KG1 (cell line): ENCODE measurements at places on chromosomes 5 and 9.

- DNase-seq, result no peak
Observed at GRCh38 chr9:34809504-34810186, 99.7 kb upstream of the CCL21 start.

DNA sequence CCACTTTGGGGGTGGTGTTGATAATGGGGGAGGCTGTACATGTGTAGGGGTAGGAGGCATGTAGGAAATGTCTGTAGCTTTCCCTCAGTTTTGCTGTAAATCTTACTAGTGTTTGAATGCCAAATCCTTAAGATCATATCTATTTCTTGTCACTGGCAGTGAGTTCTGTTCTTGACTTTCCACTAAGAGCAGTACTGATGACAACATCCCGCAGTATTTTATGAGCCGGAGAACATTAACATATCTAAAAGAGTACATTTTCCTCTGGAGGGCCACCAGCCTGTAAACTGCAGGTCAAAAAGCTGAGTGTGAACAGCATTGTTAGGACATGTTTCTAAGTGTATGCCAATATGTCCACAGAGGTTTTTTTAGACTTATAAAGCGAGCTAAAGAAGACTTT lies 2.5 kb upstream of the HSPB3 start:
- DNase-seq, result no peak

GRCh38 chr5:10684303-10685086 lies 76.5 kb downstream of the DAP start:
- no peak for DNase-seq

- DNase-seq, result no peak
Observed at GRCh38 chr5:84227236-84227635, 157.4 kb downstream of the EDIL3 start.

DNA sequence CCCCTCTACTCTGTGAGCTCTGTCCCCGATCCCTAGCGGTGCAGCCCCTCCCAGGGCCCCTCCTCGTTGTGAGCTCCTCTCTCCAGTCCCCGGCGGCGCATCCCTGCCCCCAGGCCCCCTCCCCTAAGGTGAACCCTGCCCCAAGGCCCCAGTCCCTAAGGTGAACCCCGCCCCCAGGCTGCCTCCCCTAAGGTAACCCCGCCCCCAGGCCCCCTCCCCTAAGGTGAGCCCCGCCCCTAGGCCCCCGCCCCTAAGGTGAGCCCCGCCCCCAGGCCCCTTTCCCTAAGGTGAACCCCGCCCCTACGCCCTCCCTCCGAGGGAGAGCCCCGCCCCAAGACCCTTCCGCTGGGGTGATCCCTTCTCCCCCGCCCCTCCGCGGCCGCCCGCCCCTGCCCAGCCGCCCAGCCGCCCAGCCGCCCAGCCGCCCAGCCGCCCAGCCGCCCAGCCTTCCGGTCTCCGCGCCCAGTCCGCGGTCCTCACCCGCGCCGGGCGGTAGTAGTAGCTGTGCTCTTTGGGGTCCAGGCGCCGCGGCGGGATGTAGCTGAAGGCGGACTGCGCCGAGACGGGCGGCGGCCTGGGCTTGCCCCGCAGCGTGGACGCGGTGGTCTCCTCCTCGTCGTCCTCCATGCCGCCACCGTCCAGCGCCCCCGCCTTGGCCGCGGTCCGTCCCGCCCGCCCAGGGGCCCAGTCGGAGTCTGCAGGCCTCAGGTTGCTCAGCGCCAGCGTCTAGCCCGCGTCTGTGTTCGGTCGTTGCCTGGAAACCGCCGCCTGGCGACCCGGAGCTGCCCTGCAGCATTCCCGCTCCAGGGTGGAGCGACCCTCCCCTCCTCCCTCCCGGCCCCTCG lies at the start of gene CFAP90:
CFAP90 (minus strand) TSS at position 739 of the 845 bp plus-strand sequence; CDS start at position 627, 112 bp downstream.
- DNase-seq, result no peak

- no peak for DNase-seq
Observed at GRCh38 chr5:963673-964531, 44.7 kb upstream of the NKD2 start.

GRCh38 chr5:93322974-93323860 lies 257.8 kb downstream of the NR2F1-AS1 start:
- no peak for DNase-seq

GRCh38 chr9:23011669-23012068 lies 565.0 kb downstream of the DMRTA1 start:
- DNase-seq, result no peak

- DNase-seq, result no peak
Observed at GRCh38 chr9:95512709-95513095, 4.1 kb downstream of the PTCH1 start.
